ENCODE measurements at places on chromosomes 4 and X. TPM values are rescaled to one million over a fixed set of nuclear protein-coding genes. Genes with fewer than 3 reads are reported as not detected.

IQCM gene
- total RNA-seq, result not detected

SYTL5 gene
- total RNA-seq, result not detected

DNA sequence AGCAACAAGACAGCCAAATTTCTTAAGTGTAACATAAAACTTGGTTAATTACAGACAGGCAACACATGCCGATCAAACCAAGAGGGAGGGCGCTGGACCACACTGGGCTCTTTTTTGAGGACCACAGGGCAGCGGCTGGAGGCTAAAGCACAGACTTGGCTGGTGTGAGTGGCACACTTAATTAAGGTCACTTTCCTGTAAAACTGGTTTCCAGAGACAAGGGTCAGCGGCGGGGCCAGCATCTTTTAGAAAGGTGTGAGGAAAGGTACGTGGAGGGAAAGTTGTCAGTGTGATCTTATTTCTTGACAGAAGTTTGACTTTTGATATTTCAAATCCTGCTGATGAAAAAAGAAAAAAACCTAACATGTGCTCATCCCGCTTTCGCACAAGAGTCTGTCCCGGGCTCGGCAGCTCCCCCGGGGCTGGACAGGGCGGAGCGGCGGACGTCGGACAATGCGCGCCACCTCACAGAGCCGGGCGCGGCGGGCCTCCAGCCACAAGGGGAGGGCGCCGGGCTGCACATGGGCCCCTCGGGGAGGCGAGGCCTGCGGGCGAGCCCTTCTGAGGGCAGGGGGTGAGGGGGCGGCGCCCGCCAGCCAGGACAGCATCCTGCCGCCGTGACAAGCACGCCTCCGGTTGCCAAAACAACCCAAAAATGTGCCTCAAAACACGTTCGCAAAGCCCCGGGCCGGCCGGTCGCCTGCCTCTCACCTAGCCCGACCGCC, 660 bp upstream of the HSPA4L start:
- DNase-seq, result peak; percentile 21

DNA sequence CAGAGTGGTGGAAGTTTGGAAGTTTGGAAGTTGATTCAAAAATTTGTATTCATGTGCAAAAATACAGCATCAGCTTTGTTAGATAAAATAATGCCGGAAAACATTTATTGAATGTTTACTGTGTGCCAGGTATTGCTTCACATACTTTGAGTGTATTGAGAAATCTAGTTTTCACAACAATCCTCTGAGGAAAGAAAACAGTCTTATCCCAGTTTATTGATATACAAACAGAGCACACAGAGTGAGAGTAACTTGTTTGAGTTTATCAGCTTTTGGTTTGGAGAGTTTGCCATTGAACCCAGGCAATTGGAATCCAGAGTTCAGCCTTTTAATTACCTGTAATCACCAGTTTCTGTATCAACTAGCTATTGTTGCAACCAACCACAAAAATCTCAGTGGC, 127.2 kb upstream of the RPS6KA3 start:
- no peak for DNase-seq

GAB3 gene
- 6.7 TPM for total RNA-seq

DNA sequence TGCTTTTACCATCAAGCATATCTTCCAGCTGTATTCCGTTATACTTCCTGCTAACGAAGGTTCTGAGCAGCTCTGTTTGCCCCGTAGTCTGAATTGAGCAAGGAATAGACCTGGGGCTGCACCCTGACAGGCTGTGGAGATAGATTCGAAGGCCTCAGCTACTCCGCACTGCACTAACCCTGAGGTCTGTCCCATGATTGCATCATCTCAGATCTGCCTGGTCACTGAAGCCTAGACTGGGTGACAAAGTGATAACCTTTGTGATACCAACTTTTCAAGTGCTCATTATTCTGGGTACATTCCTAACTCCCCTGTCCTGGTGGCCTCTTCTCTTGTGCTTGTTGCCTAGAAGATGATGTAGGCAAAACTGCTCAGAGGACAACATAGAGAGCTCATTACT, 29.9 kb upstream of the PGRMC1 start:
- DNase-seq, result no peak

DNA sequence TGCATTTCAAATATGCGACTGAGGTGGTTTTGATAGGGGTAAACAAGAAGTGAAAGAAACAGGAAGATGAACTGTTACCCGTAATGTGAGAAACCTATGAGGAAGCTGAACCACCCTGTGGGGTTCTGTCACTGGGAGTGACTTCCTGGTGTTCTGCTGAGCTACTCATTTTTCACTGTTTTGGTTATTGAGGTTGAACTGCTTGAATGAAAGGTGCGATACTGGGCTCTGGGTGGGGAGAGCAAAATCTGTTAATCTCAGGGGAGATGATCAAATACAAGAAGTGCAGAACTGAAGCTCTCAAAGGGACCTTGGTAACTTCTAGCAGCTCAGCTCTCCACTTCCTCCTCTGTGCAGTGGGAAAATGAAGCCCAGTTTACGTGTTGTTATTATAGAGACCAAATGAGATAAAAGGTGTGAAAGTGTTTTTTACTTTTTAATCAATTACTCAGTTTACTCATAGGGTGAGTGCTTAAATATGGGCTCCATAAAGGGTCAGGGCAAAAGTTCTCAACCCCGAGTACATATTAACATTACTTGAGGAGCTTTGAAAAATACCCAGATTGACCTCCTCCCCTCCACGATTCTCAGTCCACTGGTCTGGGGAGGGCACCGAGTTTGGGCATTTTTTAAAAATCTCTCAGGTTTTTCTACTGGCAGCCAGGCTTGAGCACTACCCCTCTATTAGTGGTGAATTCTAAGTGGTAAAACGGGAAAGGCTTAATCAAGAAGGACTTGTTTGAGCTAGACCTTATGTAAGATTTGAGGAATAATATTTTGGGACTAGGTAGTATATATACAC, 66.7 kb downstream of the COQ2 start:
- no peak for DNase-seq

MAP7D2 gene
- 0.13 TPM for total RNA-seq

Data from dermis microvascular lymphatic vessel endothelial cell (primary cell).